ENCODE measurements at places on chromosomes 13 and 19.

GRCh38 chr19:51473009-51473707, 5.2 kb upstream of the CEACAM18 start:
- peak; percentile 84 for DNase-seq

GRCh38 chr19:48400018-48400742, 6.7 kb downstream of the GRIN2D start:
- no peak for DNase-seq

- DNase-seq: no peak
These were observed 20.0 kb upstream of the WTIP start for GRCh38 chr19:34461375-34462100.

DNA sequence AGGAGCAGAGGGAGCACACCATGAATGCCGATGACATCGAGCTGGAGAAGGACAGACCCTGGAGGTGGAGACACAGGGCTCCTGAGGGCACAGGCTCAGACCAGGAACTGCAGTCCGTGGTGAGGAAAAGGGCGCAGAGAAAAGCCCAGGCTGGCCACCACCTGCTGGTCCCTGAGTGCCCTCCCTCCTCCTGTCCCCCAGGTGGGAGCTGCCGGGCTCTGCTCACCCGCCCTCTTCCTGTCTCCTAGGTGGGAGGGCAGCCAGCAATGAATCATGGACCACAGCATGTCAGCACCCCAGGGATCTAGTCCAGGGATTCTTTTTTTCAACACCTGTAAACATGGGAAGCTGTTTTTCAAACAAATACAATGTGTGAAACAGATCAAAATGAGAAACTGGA, 94.6 kb upstream of the ARHGEF7 start:
- no peak for DNase-seq

DNA sequence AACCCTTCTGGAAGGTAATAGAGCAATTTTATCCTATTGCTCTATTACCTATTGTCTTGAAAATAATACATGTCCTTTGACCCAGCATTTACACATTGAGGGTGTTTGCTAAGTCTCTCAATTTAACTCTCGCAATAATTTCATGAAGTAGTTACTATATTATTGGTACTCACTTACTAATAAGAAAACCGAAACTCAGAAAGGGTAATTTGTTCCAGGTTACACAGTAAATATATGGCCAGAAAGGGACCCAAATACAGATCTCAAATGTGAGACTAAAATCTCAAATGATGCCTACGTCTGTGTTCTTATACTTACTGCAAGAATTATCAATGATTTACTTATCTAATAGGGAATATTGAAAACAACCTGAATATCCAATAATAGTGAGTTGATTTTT, 29.7 kb upstream of the FAM216B start:
- DNase-seq: no peak

DNA sequence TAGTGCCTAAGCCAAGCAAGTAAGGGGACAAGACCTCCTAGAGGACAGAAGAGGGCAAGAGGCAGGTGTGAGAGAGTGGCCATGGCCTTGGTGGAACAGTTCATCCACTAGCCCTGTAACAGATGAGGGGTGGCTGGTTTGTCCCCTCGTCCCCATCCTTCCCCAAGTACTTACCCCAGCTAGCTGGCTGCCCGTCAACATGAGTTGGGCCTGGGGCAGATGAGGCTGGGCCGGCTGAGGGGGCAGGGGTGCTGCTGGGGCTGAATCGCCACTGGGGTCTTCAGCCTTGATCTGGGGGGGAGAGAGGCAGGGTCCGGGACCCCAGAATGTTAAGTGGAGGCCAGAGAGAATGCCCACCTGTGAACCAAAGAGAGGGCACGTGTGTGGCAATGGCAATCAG, 15.2 kb downstream of the POU2F2 start:
- no peak for DNase-seq

- no peak for DNase-seq
These were observed 2.0 kb downstream of the ITPKC start for GRCh38 chr19:40718774-40719391.

GRCh38 chr13:99215184-99215830, 14.7 kb downstream of the UBAC2 start:
- peak; percentile 26 for DNase-seq

DNA sequence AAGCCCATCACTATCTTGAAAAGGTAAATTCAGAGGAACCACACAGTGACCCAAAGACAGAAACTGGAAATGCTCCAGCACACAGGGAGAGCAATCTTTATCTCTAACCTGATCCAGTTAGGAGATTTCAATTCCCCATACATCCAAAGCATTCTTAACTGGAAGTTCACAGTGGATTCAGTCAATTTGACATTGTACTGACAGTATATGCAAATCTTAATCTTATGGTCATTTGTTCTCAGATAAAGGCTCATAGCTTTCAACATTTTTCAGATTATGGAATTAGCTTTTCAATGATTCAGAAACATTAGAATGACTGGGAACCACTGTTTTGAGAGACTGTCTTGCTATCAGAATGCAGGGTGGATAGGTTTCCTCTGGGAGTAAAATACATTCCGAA, 1455.6 kb downstream of the OLFM4 start:
- DNase-seq: no peak

DNA sequence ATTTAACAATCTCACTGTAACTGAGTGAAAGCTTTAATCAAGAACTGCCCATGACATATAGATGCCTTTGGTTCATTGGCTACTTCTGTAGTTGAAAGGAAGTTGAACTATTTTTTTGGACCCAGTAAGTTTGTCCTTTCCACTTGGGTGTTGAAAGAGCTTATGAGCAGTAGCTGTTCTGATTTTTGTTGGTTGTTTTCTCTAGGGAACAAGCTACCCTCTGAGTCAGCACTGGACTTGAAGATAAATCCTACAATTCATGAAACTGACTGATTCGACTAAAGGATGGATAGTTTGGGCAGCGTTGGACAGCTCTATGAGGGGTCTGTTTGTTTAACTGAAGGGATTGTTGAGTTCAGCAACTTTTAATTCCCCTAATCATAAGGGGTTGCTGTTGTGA, 101.0 kb downstream of the PAN3 start:
- DNase-seq: no peak

DNA sequence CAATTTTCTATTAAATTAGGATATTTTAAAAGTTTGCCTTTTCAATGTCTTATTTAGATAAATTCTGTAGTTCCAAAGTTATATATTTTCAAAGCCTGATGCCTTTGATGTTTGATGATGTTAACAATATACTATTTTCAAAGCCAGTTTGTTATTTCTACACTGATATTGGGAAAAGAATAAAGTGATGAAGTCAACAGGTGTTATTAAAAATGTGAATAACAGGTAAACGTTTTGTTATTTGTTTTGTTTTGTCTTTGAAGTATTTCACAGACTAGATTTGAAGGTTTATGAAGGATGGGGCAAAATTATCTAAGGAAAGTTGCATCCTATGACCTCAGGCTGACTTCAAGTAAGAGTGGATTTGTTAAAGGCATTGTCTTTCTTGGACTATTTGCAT, 33.1 kb upstream of the ZNF420 start:
- no peak for DNase-seq

DNA sequence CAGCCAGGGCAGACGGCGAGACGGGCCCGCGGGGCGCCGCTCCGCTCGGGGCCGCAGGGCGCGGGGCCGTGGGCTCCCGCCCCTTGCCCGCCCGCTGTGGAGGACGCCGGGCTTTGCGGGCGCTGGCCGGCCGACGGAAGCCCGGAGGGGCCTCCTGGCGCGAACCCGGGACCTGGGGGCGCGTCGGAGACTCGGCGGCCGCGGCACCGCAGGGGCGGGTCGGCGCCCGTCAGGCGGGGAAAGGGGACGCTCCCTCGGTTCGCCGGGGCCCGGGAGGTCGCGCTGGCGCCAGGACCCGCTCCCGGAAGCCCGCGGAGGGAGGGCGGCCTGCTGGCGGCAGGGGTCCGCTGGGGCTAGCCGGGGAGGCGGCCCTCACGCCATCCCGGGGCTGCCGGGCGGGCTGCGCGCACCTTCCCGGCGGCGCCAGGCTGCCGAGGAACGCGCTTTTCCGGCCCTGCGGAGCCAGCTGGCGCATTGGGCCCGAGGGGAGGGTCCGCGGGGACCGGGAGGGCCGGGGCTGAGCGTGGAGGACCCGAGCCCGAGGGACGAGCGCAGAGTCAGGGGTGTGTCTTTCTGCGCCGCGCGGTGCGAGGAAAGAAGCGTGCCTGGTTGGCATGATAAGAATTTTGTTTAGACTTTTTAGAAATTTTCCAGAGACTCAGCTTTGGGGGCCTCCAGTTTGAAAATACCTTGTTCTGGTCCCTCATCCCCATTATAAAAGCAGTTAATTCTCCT, 511 bp downstream of the GARRE1 start:
- DNase-seq: no peak

DNA sequence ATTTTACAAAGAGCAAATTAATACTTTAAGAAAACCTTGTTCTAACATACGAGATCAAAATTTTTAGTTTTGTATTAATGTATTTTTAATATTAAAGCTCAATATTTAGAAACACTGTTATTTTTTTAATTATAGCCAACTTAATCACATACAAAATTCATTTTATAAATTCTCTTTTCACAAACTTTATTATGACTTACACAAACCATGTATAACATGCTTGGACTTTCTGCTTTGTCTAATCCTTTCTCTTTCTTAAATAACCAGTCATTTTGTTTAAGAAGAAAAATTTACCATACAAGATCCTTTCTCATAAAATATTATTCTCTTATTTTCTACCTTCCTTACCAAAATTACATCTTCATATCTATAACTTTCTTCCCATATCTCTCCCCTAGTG, 62.2 kb downstream of the CYSLTR2 start:
- DNase-seq: no peak

- DNase-seq: no peak
These were observed 93.2 kb downstream of the TSHZ3 start for GRCh38 chr19:31255831-31256592.

DNA sequence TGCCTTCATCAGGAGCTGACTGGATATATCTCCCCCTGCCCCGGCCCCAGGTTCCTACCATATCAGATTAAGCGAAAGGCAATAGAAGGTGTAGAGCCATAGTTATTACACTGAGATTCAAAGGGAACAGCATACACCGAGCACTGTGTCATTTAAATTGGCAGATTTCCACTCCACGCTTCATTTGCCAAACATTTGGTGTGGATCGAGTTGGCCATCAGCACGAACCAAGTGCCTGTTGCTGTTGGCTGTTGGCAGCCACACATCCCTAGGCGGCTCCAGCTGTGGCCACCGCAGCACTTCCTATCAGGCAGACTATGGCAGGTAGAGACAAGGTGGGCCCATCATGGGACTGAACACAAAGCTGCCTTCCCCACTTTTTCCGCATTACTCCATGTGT, 115.8 kb downstream of the CCNA1 start:
- no peak for DNase-seq

GRCh38 chr13:22592515-22592914, 588.3 kb upstream of the SGCG start:
- DNase-seq: no peak

GRCh38 chr13:52414963-52415362, 9.0 kb upstream of the THSD1 start:
- no peak for DNase-seq

- no peak for DNase-seq
These were observed 136.8 kb upstream of the SERP2 start for GRCh38 chr13:44236801-44237207.

DNA sequence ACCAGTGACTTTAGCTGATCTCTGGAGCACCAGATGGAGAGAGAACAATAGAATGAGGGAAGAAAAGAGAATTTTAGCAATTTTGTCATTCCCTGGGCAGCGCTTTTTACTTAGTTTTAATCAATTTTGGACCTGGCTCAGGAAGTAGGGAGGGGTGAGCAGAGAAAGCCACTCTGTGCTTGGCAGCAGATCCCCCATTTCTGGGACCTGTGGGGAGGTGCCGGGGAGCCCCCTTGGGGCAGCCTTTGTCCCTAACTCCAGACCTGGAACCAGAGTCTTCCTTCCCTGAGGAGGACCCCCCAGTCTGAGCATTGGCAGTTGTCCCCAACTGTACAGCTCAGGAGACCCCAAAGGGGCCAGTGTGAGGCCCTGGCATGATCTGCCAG, 10.5 kb downstream of the LYL1 start:
- DNase-seq: no peak

DNA sequence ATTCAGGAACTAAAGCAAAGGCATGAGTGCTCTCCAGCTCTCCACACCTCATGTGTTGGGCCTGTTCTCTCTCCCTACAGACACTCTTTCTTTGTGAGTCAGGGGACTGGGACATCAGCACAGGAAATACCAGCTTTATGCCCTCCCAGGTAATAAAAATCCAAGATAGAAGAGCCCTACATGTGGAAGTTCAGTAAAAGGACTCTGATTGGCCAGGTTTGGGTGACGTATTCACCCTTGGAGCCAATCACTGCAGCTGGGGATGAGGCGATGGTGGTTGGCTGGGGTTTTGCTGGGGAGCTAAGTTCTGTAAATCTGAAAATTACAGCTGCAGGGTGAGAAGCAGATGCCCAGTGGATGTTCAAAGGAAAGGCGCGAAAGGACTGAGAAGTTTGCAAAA, 32.5 kb downstream of the CCDC70 start:
- no peak for DNase-seq

GRCh38 chr13:23950736-23951510, 53.6 kb upstream of the C1QTNF9B start:
- no peak for DNase-seq

DNA sequence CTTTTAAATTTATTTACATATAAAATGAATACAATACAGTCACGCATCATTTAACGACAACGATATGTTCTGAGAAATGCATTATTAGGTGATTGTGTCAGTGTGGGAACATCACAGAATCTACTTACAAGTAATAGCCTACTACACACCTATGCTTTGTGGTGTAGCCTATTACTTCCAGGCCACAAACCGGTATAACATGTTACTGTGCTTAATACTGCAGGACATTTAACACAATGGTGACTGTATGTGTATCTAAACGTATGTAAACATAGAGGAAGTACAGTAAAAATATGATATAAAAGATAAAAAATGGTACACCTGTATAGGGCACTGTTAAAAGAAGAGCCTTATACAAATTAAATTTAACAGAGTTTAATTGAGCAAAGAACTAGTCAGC, 62.4 kb upstream of the KLHL1 start:
- no peak for DNase-seq

DNA sequence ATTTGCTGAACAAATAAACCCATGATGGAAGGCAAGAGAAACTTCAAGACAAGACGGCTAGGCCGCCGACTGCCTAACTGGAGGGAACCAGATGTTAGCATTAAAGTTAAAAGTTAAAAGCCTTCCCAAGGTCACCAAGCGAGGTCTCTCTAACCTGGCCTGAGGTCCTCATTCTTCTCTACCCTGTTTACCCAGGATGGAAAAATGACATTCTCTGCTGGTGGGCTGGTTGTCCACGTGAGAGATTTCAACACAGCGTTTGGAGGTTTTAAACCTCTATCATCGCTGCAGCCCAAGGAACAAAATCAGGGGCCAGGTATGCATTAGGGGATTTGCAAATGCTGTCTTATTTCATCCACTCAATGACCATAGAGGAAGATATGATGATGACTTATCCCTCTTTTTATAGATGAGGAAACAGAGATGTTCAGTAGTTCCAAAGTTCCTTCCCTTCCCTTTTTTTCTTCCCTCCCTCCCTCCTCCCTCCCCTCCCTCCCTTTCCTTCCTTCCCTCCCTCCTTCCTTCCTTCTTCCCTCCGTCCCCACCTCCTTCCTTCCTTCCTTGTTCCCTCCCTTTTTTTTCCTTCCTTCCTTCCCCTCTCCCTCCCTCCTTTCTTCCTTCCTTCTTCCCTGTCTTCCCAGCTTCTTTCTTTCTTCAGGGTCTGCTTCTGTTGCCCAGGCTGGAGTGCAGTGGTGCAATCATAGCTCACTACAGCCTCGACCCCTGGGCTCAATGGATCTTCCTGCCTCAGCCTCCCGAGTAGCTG, 79.7 kb downstream of the INSR start:
- no peak for DNase-seq

GRCh38 chr19:13905634-13906520, at the start of the genes BRME1 and CC2D1A:
Gene BRME1 (minus strand): TSS chr19:13906117. CDS start chr19:13904892, 1,225 bp downstream.
Gene CC2D1A (plus strand): TSS chr19:13906201. CDS start chr19:13906442, 241 bp downstream.
- DNase-seq: peak; percentile 93
